ENCODE measurements at places on chromosomes 3 and 15.

DNA sequence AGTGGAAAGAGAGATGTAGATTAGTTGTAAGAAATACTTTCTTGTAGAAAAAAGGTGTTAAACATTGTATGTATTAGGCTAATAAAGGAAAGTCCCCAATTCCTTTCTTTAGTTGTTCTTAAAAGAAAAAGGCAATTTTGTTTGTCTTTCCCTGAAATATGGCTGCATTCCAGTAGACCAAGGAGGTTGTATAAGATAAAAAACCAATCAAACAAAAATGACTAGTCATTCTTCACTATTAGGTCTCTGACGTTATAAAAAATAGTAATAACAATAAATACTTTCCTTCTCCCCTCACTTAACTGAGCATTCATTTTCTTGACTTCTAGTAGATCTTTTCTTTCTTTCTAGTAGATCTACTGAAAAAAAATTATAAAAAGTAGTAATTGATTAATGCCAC lies 8.6 kb upstream of the PPM1L start:
- DNase-seq: no peak

- peak; percentile 63 for DNase-seq
Measured at GRCh38 chr15:101501703-101502373, 12.3 kb upstream of the PCSK6 start.

- DNase-seq: no peak
Measured at GRCh38 chr3:8992199-8992598, 28.9 kb upstream of the RAD18 start.

GRCh38 chr15:48802257-48802656 lies 8.6 kb downstream of the CEP152 start:
- DNase-seq: no peak

GRCh38 chr3:111618945-111619344 lies 23.8 kb upstream of the ZBED2 start:
- DNase-seq: no peak

DNA sequence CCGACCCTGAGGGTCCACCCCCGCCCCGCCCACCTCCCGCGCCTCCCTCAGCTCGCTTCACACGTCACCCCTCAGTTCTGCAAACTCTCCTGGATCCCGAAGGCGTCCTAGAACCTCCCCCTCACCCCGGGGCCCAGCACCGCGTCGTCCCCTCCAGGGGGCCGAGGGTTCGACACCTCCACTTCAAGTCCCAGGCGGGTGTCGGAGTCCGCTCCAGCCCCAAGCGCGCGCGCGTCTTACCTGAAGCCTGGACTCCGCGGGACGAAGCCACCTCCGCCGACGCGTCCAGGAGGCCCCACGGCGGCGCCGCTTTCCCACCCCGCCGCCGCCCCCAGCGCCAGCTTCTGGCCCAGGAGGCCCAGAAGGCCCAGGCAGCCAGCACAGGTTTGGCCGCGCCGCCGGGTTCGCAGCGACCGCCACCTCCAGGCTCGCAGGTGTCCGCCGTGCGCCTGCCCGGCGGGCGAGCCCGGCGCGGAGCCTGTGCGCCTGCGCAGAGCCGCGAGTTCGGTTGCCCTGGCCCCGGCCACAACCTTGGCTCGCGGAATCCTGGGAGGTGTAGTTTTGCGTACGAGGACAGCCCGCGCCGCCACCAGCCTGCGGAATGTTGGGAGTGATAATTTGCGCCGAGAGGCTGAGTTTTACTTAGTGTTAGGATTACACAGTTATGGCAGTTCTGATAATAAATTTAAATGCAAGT lies at the start of gene POMGNT2:
Gene POMGNT2 (minus strand): TSS at position 484 of the 697 bp plus-strand sequence. CDS start 24,648 bp downstream, outside the sequence.
- DNase-seq: peak; percentile 76

DNA sequence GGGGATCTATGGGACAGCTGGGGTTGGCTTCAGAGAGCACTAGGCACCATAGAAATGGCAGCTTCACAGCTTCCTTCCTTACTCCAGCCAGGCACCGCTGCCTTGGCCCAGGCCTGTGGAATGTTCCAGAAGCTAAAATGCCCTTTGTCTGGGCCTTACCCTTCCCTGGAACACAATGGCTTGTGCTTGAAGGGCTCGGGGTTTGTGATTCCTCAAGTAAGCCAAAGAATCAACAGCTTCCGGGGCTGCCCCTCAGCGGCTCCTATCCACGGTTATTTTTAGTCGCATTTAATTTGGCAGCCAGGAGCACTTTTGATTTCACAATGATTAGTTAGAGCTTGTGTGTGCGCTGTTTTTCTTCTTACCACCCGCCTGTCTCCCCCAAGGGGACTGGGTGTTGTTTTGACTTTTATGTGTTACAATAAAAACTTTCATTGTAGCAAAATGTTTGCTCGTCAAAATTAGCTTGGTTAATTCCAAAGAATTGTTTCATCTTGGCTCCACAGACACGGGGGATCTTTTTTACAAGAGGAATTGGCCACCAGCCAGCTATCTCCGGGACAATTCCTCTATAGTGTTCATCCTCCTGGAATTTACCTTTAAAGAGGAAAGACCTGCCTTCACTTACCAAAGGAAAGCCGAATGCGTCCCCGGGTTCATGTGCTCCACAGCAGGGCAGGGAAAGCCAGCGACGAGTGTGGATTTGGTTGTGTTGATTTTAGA lies 73.8 kb downstream of the TLE3 start:
- no peak for DNase-seq
